Smooth muscle cell of the brain vasculature (primary cell): ENCODE measurements at places on chromosomes 11 and 22.

GRCh38 chr11:88337987-88338668 lies 592 bp upstream of the CTSC start:
- DNase-seq, result no peak

DNA sequence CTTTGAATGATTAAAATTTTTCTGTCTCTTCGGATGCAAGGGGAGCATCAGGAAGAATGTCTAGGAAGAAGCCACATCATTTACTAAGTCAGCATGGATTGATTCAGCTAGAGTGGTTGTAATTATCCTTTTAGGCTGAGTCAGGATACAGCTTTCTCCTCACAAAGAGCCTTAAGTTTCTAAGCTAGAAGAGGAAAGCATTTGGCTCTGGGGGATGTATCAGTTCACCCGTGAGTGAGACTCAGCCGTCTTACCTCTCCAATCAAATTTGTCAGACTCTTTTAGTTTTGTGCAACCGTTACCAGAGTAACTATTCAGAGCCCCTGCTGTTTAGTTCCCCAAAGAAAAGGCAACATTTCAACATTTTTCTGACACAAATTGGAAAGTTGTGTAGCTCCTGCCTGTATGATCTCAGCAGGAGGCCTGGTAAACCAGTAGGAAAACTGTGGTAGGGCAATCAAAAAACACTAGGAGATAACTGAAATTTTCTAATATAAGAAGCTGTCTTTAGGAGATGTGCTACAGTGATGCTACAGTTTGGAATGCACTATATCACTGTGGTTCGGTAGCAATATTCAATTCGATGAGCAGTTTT lies 432.4 kb upstream of the LUZP2 start:
- DNase-seq, result no peak

- no peak for DNase-seq
Measured at GRCh38 chr11:24234822-24235508, 261.9 kb upstream of the LUZP2 start.

DNA sequence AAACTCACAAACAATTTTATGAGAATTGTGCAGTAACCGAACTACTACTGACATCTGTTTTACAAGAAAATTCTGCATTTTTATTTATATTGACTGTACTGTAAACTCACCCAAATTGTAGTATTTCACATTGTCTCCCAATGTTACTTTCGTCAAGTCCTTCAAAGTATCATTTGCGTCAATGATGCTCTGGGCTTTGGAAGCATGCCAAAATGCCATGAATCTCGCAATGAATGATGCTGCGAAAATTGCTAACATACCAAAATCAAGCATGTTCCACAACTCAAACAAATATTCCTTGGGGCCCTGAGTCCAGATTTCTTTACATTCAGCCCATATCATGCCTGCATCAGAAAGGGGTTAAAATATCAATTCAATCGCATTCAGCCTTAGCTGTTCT lies 107.6 kb downstream of the TRPC6 start:
- DNase-seq, result no peak

- DNase-seq, result no peak
Measured at GRCh38 chr22:50700387-50701075, 27.9 kb downstream of the SHANK3 start.

GRCh38 chr22:36017651-36018091 lies 11.0 kb downstream of the RBFOX2 start:
- no peak for DNase-seq

- DNase-seq, result no peak
Measured at GRCh38 chr11:1701091-1701807, 4.3 kb downstream of the KRTAP5-6 start.

- DNase-seq, result no peak
Measured at GRCh38 chr11:12927221-12927620, 81.9 kb upstream of the RASSF10 start.

- DNase-seq, result no peak
Measured at GRCh38 chr11:2327032-2327431, 25.2 kb downstream of the TSPAN32 start.

DNA sequence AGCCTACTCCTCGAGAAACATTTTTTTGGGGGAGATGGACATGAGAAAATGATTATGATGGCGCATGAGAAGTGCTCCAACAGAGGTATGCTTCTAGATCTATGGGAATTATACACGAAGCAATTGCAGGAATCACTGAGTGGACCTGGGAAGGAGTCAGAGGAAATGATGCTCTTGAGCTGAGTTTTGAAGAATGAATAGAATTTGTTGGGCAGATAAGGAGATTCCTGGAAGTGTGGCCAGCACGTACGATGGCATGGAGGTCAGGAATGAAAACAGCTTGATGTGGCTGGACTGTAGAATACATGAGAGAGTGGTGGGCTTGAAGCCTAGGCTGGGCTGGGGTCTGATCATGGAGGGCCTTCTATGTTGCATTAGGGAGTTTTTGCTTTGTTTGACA lies 31.7 kb downstream of the ADAMTS15 start:
- DNase-seq, result no peak

GRCh38 chr11:61369372-61370348 lies 7.5 kb downstream of the TMEM138 start:
- peak; percentile 9 for DNase-seq

- DNase-seq, result no peak
Measured at GRCh38 chr22:46738647-46739093, 618 bp upstream of the CERK start.

- no peak for DNase-seq
Measured at GRCh38 chr11:116860303-116860702, 22.9 kb upstream of the APOA1 start.

GRCh38 chr11:11296434-11296833 lies 56.6 kb downstream of the CSNK2A3 start:
- DNase-seq, result no peak

GRCh38 chr11:17076517-17077239 lies 789 bp downstream of the RPS13 start:
- DNase-seq, result no peak

- DNase-seq, result no peak
Measured at GRCh38 chr11:44130751-44131150, 35.3 kb downstream of the EXT2 start.

DNA sequence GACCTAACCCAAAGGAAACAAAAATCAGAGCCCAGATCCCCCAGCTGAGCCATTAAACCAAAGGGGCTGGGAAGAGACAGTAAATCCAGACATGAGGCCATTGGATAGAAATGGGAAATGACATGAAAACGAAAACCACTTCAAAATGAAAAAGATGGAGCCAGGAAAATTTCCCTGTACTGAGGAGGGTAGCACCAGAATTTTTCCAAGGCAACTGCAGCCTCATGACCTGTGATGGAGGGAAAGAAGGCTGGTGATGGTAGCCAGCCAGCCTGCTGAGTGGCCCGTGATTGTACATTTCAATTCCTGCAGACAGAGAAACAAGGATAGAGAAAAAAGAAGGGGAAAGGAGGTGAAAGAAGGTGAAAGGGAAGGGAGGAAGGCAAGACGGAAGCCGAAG lies 268.4 kb upstream of the PLET1 start:
- DNase-seq, result no peak
